ENCODE measurements at places on chromosomes 5 and 9. TPM values are rescaled to one million over a fixed set of nuclear protein-coding genes. Genes with fewer than 3 reads are reported as not detected.

DNA sequence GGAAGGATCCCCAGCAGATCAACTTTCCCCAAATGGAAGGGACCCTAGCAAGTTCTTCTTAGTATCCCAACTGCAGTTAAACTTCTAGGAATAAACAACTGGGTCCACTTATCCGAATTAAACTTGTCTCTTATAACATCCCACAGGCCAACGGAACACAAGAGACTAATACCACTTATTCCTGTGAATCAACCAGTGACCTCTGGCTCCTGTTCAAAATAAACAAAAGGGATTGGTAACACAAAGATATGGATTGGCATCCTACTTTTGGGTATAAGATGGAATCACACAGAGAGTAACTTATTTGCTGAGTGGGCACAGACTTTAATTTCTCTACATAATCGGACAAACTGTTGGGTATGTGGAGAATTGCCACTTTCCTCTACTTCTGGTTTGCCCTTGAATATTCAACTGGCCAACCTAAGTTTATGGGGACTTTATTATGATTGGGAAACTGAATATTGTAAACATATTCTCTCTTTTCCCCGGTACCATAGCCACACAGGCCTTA, 12.4 kb upstream of the PAIP1 start:
- DNase-seq = no peak

The UNC13B gene
- 8.8 TPM for polyA plus RNA-seq

GRCh38 chr5:10995891-10996290, 234.9 kb upstream of the DAP start:
- no peak for DNase-seq

The TLN1 gene
- polyA plus RNA-seq = 171 TPM
